ENCODE measurements at places on chromosomes 16 and 17.

- DNase-seq, result no peak
Observed at GRCh38 chr17:69460963-69461922, 46.7 kb downstream of the MAP2K6 start.

- DNase-seq, result no peak
Observed at GRCh38 chr17:44191369-44191768, 4.6 kb downstream of the TMUB2 start.

GRCh38 chr16:75593825-75594820 lies 27.9 kb downstream of the GABARAPL2 start:
- no peak for DNase-seq

GRCh38 chr16:48433116-48433849 lies 48.1 kb upstream of the SIAH1 start:
- no peak for DNase-seq

- peak; percentile 79 for DNase-seq
Observed at GRCh38 chr17:40320756-40321523, 12.0 kb downstream of the RARA start.

DNA sequence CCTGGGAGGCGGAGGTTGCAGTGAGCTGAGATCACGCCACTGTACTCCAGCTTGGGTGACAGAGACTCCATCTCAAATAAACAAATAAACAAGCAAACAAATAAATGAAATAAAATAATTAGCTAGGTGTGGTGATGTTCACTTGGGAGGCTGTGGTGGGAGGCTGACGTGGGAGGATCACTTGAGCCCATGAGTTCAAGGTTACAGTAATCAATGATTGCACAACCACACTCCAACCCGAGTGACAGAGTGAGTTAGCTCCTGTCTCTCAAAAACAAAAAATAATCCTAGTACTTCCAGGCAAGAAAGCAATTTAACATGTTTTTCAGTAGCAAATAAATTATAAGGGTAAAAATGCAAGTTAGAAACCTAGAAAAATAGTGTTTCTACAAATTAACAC lies 26.4 kb downstream of the CFDP1 start:
- DNase-seq, result no peak

DNA sequence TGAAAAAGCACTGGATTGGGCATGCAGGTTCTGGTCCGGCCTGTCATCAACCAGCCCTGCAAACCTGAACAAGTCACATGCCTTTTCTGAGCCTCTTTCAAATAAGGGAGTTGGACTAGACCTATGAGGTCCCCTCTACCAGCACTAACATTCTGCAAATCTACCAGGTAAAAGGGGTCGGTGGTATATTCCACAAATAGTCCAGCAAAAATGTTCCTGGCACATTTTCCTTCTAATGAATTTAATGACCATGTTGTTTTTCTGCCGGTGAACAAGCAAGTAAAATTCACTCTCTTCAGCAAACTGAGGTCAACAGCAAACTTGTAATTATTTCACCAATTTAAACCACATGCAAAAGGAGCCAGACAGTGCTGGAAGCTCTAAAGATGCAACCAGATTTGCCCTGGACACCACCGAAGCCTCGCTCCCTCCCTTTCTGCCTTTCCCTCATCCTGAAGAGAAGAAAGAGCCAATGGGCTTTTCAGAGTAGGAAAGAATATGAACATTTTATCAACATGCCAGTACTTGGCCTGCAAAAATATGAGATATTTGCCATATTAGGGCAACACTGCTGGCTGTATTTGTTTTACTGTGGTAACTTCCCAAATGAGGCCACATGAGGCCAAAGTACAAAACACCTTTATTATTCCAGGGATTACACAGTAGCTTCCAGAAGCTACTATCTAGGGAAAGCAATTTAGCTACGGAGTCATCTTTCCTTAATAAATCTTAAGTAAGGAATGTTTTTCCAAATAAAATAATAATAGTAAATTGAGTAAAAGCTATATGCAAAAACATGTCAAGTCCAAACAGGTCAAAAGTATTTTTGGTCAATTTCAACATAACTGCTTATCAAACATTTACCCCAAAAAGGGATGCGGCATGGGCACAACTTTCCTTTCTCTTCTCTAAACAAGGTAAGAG lies 45.0 kb downstream of the USP31 start:
- DNase-seq, result no peak

DNA sequence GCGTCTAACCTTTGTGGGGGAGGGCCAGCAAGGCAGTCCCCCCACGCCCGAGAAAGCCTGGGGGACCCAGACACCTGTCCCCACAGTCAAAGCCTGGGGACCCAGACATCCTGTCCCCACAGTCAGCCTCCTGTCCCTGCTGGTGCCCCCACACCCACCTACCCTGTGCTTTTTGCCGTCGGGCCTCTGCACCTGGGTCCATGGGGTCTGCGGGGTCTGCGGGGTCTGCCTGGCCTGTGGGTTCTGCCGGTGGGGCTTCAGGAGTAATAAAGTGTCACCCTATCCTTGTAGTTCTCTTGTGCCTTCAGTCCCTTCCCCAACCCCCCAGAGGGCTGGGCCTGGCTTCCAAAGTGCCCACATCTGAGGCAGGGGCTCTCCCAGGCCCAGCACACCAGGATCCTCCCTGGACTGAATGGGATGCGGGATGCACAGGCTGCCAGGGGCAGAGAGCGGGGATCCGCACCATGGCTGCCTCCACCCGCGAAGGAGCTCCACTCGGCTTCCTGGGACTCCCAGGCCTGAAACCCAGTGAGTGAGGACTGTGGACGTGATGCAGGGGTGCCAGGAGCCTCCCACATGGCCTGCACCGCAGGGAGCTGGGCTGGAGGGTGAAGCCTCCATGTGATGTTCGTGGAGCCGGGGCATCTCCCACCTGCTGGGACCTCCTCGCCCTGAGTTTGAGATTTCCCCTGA lies 16.3 kb upstream of the DPEP1 start:
- DNase-seq, result no peak

DNA sequence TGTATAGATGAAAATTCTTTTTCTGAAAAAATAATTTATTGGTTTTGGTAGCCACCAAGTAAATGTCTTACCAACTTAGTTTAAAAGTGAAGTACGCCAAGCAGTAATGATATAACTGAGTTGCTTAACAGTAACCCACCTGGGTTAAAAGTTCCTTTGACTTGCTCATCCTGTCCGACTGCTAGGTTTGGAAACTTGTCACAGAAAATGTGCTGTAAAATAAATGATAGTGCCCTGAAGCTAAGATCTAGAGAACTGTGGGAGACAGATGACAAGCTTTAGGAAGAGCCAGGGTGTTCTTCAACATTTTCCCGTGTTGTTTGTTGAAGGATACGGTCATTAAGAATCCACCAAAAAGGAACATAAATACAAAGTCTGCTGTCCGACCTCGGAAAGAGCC lies 5.0 kb downstream of the DERL2 start:
- DNase-seq, result no peak

- peak; percentile 46 for DNase-seq
Observed at GRCh38 chr17:76383546-76384221, 725 bp upstream of the SPHK1 start.

- no peak for DNase-seq
Observed at GRCh38 chr16:74079232-74079586, 217.4 kb upstream of the PSMD7 start.

GRCh38 chr16:22928882-22929435 lies 115.0 kb downstream of the HS3ST2 start:
- no peak for DNase-seq

DNA sequence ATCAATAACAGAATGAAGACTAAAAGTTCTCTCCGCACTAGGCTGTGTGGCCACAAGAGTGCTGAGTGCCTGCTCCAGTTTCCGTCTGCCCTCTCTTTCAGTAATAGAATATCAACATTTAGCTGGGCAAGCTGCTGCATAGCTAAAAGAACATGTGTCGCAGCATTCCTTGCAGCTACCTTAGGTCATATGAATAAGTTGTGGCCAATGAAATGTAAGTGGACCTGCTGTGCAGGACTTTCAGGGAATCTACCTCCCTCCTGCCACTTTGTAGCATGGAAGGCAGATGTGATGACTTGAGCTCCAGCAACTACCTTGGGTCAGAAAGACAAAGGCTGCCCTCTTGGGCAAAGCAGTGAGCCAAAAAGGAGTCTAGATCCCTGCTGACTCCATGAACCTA lies 25.4 kb downstream of the SLC39A11 start:
- no peak for DNase-seq

DNA sequence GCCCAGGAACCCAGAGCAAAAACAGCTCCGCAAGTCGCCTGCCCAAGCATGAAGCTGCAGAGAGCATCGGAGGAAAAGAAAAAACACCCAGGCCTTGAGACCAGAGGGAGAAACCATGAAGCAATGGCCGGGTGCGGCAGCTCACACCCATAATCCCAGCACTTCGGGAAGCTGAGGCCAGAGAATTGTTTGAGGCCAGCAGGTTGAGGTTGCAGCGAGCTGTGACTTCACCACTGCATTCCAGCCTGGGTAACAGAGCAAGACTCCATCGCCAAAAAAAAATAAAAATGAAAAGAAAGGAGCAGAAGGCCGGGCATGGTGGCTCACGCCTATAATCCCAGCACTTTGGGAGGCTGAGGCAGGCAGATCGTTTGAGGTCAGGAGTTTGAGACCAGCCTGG lies 40.3 kb downstream of the C16orf95 start:
- no peak for DNase-seq

DNA sequence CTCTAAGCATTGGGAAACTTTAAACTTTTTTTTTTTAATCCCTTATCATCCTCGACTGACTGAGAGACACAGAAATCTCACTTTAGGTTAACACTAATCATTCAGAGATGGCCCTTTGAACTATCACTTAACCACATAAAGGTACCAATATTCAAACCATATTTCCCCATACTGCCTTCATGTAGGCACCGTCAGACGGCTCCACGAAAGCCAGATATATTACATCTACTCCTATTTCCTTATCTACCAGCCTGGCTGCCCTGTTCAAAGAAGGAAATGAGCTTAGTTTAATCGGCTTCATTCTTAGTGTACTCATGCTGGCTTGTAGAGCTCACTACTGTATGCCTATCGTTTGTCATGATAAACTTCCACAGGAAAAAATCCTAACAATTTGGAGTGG lies 270.9 kb downstream of the CEP112 start:
- no peak for DNase-seq

DNA sequence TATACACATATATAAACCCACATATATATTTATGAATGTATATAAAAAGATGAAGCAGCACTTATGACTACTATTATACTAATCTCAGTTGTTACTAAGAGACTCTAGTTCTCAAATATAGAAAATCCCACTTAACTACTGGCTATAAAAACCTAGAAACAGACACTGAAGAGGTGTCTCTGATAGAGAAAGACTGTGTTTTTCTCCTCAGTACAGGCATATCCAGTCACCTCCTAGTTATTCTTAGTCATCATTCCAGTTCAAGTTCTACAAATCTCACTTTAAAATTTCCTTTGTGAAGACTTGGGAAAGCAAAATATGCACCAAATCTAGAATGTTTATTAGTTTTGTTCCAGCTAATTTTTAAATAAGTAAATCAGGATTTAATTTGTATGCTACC lies 93.9 kb downstream of the STH start:
- no peak for DNase-seq
